Activated T-helper 1 cell treated with Interleukin-2 at 50 U/mL for 16 hours (primary cell): ENCODE measurements at places on chromosomes 2 and 18.

GRCh38 chr18:74861154-74861553, 263.5 kb downstream of the ZNF407 start:
- DNase-seq = no peak

- DNase-seq = no peak
Observed at GRCh38 chr2:45380131-45380836, 230.8 kb downstream of the SRBD1 start.

- no peak for DNase-seq
Observed at GRCh38 chr18:79299711-79300110, 96.0 kb upstream of the NFATC1 start.

- no peak for DNase-seq
Observed at GRCh38 chr2:768451-768850, 91.2 kb upstream of the TMEM18 start.

DNA sequence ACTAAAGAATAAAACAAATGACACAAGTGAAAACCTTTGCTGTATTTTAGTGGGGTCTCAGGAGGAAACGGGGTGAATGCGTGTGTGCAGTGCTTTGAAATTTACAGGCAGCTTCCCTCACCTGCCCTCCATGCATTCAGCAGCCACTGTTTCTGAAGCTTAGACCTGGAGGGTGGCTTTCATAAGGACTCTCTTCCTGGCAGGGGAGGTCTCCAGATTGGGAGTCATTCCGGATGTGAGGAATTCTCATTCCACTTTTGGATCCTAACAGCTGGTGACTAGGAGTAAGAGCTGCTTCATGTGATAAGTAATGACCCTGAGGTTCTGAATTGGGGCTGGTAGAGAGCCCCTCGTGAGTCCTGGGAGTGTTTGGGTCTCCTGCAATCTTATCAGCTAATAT, 192.5 kb downstream of the SH3BP4 start:
- DNase-seq = no peak
